ENCODE measurements at places on chromosomes 12 and 14.

DNA sequence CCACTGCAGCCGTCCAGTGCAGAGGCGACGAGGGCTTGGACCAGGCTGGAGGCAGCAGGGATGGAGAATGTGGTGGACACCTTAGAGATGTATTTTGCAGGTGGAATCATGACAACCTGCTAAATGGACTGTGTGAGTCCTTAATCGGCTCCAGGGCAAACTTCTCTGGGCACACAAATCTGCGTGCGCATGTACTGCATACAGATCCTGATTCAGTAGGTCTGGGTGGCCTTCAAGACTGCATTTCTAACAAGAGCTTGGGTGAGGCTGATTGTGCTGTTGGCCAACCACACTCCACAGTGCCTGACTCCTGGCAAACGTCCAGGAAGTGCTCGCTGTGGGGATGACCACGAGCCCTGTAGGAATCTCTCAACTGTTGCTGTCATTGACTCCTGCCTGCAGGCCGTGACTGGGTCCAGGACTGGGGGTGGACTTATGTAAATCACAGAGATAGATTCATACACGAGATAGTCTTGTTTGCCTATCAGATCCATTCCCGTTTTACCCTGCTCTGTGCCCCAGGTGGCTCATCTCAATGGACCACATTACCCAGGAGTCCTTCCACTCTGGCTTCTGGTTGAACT is 27.2 kb downstream of the JDP2 start:
- DNase-seq = peak; percentile 35

DNA sequence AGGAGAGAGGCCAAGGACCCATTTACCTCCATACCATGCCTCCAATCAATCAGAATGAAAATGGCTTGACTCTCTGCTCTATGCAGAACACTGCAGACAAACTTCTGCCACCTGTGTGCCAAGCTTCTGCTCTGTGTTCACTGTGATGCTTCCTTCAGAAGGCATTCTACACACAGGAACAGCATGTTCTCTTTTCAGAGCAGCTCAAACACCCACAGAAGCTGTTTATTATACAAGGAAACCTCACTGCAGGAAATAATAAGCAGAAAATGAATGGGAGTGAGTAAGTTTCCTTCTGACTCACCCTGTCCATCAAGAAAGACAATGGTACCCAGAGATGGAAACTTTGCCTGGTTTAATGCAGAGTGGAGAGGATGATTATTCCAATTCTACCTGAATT is 2.4 kb upstream of the ESR2 start:
- DNase-seq = no peak

- DNase-seq = no peak
Observed at GRCh38 chr14:60575008-60575407, 66.1 kb downstream of the SIX6 start.

GRCh38 chr14:38145142-38145541 is 62.6 kb upstream of the SSTR1 start:
- no peak for DNase-seq

DNA sequence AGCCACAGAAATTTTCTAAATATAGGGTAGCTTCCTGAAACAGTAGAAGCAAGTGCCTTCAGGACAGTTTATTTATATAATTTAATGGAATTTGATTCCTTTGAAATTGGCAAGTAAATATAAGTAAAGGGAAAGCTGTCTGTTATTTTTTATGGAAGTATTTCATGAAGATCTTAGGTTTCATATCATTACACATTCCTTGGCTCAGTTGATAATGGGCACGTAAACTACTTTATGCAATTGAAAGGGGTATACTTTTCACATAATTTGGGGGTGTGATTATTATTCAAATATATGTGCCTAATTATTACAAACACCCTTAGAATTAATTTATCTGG is 71.1 kb upstream of the RAP1B start:
- DNase-seq = no peak

Measured in GM04504 (cell line).